Activated gamma-delta T cell (primary cell): ENCODE measurements at places on chromosomes 6 and 20.

- no peak for DNase-seq
Observed at GRCh38 chr20:4601630-4602296, 119.9 kb upstream of the PRND start.

- DNase-seq = no peak
Observed at GRCh38 chr20:44479643-44480042, 4.0 kb downstream of the TTPAL start.

- DNase-seq = no peak
Observed at GRCh38 chr20:64140061-64140931, 24.0 kb upstream of the MYT1 start.

DNA sequence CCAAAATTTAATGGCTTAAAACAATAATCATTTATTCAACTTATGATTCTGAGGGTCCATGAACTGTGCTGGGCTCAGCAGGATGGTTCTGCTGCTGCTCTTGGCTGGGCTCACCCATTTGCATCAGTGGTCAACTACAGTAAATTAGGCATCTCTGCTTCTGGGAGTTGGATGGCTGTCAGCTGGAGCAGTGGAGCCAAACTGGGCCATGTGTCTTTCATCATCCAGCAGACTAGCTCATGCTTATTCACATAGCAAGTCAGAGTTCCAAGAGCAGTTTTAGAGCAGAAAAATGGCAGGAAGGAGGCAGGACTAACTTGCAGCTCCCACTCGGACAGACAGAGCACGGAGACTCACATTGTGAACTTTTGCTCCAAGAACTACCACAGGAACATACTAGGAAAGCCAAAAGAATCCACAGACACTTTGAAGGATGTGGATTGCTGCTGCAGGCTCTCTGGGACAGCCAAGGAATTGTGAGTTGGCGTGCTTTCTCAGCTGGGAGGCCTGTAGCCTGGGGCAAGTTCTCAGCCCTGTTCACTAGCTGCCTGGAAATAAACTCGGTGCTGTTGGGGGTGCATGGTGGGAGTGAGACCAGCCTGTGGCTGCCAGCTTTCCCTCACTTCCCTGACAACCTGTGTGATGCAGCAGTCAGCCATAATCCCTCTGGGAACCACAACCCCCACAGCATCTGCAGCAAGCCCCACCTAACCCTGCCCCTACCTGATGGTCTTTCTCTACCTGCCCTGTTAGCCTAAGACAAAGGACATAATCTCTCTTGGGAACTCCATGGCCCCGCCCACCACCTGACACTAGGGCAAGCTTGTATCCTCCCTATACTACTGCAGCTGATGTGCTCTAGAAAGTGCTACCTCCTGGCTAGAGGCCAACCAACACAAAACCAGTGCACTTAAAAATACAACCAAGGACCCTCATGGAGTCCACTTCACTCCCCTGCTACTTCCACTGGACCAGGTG, 129.0 kb downstream of the JPH2 start:
- DNase-seq = no peak

GRCh38 chr6:33174784-33175183, 17.5 kb downstream of the COL11A2 start:
- no peak for DNase-seq

GRCh38 chr6:33719326-33719987, 8.0 kb upstream of the UQCC2 start:
- no peak for DNase-seq

- DNase-seq = no peak
Observed at GRCh38 chr20:50146214-50146613, 7.3 kb downstream of the PEDS1 start.

- no peak for DNase-seq
Observed at GRCh38 chr20:1881240-1881835, 13.9 kb upstream of the SIRPA start.
